ENCODE measurements at places on chromosomes 3 and 15.

DNA sequence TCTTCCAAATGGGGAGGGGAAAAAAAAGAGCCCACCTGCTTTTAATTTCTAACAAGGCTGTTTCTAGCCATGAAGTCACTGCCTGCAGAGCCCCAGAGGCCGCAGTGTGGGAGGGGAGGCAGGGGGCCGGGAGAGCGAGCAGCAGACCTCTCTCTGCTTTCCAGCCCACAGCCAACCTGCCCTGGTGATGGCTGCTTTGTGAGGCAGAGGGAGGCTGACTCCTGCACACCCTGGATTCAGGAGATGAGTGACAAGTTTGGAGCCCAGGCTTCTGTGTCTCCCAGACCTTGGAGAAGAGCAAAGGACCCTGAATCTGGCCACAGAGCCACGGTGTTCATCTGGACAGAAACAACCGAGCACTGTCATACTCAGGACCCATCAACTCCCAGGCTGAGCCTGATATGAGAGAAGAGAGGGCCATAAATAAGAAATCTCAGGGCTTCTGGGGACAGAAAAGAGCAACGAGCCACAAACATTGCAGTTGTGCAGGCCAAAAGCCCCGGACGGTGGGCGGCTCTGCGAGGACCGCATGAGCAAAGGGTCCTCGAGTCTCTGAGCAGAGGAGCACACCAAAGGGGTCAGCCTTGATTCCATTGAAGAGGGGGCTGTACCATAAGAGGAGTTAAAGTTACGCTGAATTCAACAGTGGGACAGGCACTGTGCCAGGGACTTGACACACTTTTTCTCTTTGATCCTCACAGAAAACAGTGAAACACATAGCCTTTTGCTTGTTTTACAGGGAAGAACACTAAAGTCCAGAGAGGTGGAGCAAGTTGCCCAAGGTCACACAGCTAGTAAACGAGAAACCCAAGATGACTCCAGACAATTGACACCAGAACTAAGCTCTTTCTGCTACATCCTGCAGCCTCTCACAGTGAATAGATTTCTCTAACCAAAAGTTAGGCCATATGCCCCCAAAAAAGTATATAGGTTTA lies 97.2 kb downstream of the SEMA5B start:
- no peak for DNase-seq

DNA sequence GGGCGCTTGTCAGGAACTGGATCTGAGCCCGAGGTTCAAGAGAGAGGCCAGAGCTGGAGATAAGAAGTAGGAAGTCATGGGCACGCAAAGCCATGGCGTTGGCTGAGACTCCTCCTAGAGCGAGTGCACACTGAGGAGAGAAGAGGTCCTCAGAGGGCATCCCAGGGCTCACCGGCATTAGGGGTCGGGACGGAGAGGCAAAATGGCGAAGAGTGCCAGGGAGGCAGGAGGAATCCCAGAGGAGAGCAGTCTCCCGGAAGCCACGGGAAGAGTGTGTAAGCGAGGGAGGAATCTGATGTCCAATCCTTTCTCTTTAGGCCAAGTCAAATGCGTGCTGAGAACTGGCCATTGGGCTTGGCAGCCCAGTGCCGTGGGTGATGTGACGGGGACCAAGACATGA lies 24.0 kb downstream of the EFCC1 start:
- no peak for DNase-seq

GRCh38 chr3:123448536-123449101 lies at the start of gene ADCY5:
ADCY5 (minus strand) TSS chr3:123449090; CDS start chr3:123448545, 545 bp downstream.
- DNase-seq, result no peak

- no peak for DNase-seq
Measured at GRCh38 chr15:31353931-31354330, 27.3 kb downstream of the KLF13 start.

- DNase-seq, result no peak
Measured at GRCh38 chr3:173287361-173287760, 110.2 kb upstream of the NLGN1 start.

DNA sequence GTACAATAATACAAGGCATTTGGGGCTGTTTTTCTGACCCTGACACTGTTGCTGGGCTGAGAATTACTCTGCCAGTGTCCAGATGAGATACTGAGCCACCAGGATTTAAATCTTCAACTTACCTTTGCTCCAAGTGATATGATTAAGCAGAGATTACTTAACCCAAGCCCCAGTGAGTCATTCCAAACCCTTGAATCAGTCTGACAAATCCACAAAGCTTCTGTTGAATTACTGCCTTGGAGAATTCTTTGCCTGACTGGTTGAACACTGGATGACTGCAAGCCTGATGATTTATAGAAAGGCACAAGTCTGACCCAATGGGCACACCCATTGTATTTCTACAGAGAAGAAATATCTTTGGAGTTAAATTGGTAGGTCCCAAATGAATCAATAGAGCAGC lies 88.2 kb upstream of the TSC22D2 start:
- DNase-seq, result no peak
